ENCODE measurements at places on chromosomes 2 and 18.

DNA sequence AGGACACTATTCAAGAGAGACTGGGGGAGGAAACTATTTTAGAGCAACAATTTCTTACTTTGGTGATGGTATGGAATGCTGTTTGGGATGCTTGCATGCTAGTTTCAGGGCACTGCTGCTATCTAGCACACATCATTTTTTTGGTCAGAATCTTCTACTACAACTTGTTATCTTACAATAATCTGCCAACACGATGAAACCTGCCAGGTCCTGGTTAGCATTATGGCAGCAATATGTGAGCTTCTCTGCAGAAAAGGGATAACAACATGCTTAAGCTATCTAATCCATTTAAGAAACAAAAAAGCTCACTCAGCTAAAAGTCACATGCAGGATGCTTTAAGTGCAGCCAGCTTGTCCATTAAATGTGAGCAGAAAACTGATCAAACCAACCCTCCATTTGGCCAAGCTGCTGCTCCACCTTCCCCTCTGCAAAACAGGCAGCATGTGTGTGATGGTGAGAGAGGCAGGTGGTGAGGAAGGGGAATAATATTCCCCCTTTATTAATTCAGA, 30.1 kb downstream of the GAREM2 start:
- DNase-seq = no peak

DNA sequence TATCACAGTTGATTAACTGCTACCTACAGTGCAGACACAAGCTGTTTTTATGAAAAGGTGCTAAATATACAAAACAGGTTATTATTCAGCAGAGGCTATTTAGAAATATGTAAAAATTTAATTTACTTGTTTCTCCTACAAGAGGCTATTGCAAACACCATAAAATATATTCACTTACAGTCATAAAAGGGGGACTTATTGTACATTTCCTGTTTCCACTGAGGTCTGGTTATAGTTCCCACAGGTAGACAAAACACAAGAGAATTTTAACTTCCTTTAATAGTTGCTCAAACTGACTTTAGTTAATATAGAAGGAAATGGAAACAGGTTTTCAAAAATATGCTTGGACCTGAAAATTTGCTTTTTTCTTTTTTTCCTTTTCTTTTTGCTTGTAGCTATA, 40.0 kb upstream of the FRZB start:
- no peak for DNase-seq

DNA sequence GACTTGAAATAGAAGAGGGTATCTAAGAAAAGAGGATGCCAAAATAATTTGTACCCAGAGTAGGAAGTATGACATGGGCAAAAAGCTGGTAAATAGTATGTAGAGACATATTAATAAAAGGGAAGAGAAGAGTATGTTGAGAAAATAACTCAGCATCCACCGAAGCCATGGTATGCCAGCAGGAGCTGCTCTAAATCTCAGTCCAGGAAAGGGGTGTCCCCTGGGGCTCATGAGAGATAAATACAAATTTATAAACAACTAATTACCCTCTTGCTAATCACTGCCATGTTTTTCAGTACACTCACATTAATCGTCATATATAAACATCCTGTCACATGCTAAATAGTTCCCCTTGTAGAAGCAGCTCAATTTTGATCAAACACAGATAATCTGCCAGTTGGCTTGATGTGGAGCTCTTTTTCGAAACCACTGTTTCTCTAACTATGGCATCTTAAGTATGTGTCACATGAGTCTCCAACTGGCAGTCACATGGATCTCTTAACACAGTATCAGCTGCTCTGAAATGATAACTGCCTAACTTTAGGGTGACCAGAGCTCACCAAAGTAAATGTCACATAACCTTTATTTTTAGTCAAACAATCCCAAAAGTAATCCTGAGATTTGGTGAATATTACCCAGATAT, 31.9 kb downstream of the EXOC6B start:
- DNase-seq = no peak

- no peak for DNase-seq
Measured at GRCh38 chr2:65053199-65053598, 3.0 kb upstream of the CEP68 start.

DNA sequence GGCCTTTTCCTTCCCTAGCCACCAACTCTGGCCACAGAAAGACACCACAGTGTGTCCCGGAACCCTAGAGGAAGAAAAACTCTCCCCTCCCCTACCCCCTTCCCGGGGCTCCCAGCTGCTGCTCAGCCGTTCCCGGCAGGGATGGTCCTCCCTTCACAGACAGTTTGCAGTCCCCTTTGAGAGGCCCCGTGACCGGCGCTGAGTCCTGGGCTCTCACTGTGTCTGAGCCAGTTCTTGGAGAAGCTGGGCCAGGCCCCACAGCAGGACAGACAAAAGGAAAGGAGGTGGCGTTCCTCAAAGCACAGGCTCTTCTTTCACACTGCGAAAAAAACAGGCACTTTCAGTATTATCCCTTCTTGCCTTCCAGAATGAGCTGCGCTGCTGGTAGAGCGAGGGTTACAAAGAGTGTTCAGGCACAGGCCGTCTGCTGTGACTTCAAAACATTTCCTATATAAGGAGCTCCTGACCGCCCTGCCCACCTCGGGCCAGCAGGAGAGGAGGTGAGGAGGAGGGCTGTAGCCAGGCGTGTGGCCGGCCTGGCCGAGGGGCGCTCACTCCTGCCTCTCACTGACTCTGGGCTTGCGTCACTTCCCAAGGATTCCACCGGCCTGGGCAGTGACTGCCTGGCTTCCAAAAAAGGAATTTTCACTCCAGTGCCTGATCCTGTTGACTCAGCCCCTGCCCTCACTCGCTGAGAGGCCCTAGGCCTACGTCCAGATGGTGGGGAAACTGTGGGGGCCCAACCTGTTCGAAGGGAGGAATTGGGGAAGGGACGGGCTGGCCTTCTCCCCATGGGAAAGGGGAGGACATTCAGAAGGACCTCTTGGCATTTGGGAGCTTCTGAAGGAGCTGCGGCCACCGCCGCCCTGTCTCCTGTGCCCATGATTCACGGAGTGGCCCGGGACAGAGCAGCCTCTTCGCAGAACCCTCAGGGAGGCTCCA, 24.9 kb downstream of the CIDEA start:
- DNase-seq = no peak

- no peak for DNase-seq
Measured at GRCh38 chr2:70043252-70043875, 43.9 kb upstream of the PCBP1 start.

DNA sequence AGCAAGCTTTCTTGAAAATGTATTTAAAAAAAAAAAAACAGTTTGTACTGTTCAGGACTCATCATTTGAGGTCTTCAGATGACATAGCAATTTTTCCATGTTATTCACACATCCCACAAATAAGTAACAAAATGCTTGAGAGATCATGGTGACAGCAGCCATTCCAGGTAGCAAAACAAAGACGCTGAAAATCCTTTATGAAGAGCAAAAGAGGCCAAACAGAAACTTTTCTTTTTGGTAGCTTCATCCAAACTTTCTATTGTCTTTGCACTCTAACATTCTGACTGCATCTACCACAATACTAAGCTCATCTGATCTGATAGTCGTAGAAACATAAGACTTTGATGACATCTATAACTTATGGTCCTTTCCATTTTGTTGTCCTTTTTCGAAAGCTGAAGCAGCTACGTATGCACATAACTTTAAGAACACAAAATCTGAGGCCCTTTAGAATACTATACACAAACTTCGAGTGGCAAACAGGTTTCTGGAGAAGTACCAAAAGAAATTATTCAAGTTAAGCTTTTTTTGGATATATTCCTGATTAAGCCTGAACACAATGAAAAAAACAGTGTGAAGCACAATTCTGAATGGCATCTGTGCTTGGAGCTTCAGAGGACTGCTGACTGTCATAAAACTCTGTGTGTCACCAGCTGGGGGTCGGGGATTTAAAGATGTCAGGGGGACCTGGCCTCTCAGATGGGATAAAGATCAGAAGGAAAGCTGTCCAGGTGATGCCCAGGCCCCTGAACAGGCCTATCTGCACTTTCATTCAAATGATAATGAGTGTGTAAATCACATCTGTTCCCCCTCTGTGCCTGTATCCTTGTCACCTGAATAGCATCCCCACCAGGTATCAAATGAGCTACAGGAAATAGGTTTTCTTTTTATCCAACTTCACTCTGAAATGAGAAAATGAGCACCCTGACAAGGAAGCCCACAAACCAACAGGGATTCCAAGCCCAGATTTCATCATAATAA, 75.8 kb downstream of the ZEB2 start:
- no peak for DNase-seq

GRCh38 chr18:23213200-23213599, 77.9 kb downstream of the CABLES1 start:
- DNase-seq = no peak

Measured in NCI-H2029 treated with DMSO at 0.1 percent for 48 hours (cell line).